ENCODE measurements at places on chromosomes 7 and 10.
A peak's percentile ranks its signal among the peaks of the same experiment; 100 is the strongest.

DNA sequence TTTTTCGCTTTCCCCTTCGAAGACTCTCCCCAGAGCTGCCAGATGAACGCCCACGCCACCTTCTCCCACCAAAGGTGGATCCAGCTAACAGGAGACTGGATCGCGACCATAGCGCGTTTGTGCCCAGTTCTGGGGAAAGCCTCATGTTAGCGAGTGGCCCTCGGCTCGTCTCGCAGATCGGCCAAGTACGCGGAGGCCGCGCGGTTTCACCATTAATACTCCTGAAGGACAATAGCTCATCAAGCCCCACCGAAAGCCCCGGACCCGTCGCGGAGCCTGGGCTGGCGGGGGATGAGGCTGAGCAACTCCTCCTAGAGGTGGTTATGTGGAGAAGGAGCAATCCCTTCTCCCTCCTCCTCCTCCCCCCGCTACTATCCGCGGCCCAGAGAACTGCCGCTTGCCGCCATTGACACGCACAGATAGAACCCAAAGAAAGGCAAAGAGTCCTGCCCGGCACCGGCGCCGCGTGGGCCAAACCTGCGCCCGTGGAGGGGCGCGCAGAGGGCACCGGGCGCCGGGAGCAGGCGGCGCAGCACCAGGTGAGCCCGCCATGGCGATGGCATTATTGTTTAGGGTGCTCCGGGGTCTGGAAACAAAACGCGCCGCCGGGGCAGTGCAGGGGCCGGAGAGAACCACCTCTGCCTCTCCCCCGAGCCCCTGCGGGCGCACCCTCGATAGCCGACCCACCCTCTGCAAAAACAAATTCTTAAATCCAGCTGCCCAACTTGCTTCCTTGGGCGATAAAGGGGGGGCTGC, at the start of gene MACROH2A2:
TSS of gene MACROH2A2 (plus strand) at position 385 of the 756 bp plus-strand sequence. CDS start 22,813 bp downstream, outside the sequence.
- H3K27me3 ChIP-seq = peaks cover 31% of the 10 kb centered on the region
- H3K36me3 ChIP-seq = no peaks in the 10 kb centered on the region
- H3K27ac ChIP-seq = peak within 1 kb of the TSS; percentile 46

- H3K36me3 ChIP-seq = peaks cover 17% of the 10 kb centered on the region
- H3K27me3 ChIP-seq = no peaks in the 10 kb centered on the region
- H3K4me3 ChIP-seq = no peak overlapping the region
- no peak for DNase-seq
- H3K27ac ChIP-seq = no peak overlapping the region
- peaks cover 32% of the 10 kb centered on the region for H3K4me1 ChIP-seq
Measured at GRCh38 chr7:5683280-5683670, 98.2 kb downstream of the RNF216 start.

DNA sequence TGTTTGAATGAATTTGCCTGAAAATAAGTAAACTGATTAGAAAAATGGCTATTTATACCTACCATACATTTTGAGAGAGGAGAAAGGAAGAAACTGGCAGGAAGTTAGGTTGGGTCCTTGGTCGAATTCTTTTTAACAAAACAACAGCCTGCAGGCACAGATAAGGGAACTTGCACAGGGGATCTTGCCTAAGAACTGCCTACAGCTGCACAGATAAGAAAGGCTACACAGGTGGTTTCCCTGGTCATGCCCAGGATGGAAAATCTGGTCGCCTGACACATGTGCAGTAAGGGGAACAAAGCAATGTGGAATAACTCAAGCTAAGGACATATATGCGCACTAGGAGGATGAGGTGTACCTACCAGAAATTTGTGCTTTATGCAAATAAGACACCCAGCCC, 732.1 kb upstream of the POT1 start:
- H3K4me3 ChIP-seq = no peak overlapping the region
- DNase-seq = no peak
- no peaks in the 10 kb centered on the region for H3K27me3 ChIP-seq

- H3K27me3 ChIP-seq = no peaks in the 10 kb centered on the region
- no peak overlapping the region for H3K4me3 ChIP-seq
- no peaks in the 10 kb centered on the region for H3K36me3 ChIP-seq
Measured at GRCh38 chr10:112721080-112721698, 228.9 kb upstream of the TCF7L2 start.

DNA sequence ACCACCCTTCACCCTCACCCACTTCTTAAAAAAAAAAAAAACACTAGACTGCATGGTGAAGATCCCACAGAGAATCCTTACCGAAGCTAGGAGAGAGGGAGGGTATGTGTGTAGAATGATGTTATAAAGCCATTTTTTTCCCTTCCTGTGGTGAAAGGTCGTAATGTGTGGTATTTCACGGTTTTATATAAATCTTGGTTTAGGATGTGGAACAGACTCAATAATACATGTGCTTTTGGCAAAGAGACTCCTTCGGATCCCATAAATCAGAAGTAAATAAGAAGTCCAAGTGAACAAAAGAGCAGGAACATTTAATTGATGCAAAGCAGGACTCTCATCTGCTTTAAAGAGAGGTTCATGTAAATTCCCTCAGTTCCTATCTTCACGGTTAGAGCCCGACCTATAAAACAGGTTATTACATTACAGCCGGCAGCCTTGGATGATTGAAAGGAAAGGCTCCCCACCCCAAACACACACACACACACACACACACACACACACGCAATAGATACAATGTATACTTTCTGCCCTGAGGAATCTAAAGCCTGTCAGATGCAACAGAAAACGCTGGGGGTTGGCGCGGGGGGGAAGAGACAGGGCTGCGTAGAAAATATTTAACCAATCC, 8.8 kb downstream of the DLX5 start:
- H3K4me3 ChIP-seq = no peak overlapping the region
- H3K27ac ChIP-seq = no peak overlapping the region
- peaks cover 31% of the 10 kb centered on the region for H3K4me1 ChIP-seq
- H3K36me3 ChIP-seq = no peaks in the 10 kb centered on the region
- H3K27me3 ChIP-seq = peaks cover 100% of the 10 kb centered on the region

DNA sequence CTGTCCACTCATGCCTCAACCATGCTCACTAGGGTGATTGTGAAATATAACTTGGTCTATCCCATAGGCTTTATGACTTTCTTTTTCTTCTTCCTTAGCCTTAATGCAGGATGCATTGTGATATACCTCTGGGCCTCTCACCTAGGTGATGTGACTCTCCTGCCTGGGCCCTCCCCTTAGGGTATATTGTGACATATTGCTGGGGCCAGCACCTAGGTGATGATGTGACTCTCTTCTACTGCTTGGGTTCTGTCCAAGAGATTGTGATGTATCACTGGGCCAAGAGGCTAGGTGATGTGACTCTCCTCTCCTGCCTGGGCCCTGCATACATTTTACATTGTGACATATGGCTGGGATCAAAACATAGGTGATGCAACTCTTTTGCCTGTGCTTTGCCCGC, 14.7 kb upstream of the ZNF107 start:
- H3K27me3 ChIP-seq = no peaks in the 10 kb centered on the region
- no peaks in the 10 kb centered on the region for H3K36me3 ChIP-seq
- peaks cover 19% of the 10 kb centered on the region for H3K4me1 ChIP-seq

GRCh38 chr10:87659571-87660483, at the start of gene PAPSS2:
Gene PAPSS2, plus strand, starts transcription at chr10:87659878. Its CDS starts 104 bp downstream, at chr10:87659982.
- DNase-seq = peak; percentile 80
- H3K27me3 ChIP-seq = no peaks in the 10 kb centered on the region
- peak within 1 kb of the TSS; percentile 44 for H3K27ac ChIP-seq

DNA sequence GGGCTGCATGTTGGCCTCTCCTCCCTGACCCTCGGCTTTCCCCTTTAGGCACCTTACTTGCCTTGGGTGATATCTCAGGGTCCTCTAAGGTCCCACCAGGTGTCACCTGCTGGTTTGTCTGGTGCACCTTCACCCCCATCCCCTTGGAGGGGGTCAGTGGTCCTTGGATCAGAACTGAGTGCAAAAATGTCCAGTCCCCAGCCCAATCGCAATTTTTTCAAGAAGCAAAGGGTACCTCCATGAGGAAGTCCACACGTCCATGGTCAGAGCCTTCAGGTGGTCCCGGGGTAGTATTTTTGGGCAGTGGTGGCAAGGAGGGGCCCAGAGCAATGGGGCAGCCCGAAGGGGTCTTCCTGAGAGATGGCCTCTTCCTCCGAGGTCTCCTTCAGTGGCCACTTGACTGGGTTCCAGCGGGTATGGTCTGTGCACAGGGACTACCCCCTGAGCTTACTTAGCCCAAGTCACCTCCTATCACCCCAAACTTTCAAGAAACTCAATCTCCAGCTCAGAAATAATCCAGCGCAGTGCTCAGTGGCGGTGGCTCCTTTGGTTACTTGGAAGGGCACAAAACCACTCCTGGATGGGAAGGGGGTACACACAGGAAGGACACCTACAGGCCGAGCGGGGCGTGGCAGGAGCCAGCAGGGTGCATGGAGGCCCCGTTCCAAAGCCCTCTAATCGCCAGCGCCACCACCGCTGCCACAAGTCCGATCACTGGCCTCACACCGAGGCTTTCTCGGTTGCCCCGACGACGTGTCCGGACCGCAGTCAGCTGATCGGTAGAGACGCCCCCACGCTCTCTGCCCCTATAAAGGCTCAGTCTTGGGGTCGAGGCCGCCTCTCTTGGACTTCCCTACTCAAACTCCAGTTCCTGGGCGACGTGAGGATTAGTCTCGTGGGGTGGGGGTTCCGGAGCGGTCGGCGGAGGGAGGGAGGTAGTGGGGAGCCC, 4.5 kb downstream of the SAP25 start:
- H3K4me1 ChIP-seq = peaks cover 16% of the 10 kb centered on the region
- peaks cover 5% of the 10 kb centered on the region for H3K36me3 ChIP-seq
- no peak for DNase-seq
- H3K27me3 ChIP-seq = no peaks in the 10 kb centered on the region

GRCh38 chr10:98666276-98666675, 219.5 kb upstream of the HPS1 start:
- H3K27ac ChIP-seq = no peak overlapping the region
- DNase-seq = no peak
- no peaks in the 10 kb centered on the region for H3K27me3 ChIP-seq

DNA sequence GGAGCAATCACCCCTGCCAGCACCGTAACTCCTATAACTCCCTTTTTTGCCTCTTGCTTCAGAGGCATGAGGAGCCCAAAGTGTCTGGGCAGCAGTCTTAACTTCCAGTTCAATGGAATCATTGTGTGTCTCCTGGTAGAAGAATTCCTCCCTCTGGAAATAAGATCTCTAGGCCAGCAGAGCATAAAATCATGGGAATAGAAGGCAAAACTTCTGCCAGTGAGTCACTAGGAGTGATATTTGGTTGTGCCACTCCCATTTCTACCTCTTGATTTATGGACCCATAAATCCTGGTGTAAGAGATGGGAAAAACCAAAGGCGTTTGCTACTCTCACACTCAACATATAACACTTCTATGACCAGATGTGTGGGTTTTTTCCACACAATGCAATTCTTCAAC, 104.9 kb upstream of the FAM180A start:
- DNase-seq = no peak
- no peaks in the 10 kb centered on the region for H3K36me3 ChIP-seq
- no peak overlapping the region for H3K27ac ChIP-seq
- H3K4me1 ChIP-seq = peaks cover 10% of the 10 kb centered on the region

DNA sequence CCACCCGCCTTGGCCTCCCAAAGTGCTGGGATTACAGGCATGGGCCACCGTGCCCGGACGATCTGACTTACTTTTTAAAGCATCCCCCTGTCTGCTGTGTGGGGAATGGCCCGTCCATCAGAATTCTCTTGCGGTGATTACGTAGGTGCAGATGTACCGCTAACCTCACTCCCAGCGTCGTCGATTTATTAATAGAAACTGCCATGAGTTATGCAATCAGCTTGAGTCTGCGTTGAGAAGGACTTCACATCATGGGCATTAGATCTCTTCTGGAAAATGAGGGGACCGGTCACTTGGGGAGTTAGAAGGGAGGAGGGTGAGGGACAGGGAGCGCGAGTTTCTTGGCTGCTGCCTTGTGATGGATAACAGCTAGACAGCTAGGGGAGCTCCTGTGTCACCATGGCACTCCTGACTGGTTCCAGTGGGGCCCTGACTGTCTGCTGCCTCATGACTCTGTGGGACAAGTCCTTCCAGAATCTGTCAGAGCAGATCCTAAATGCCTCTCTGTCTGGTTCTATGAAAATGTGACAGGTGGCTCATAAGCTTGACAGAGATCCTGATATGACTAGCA, 35.2 kb downstream of the POR start:
- H3K36me3 ChIP-seq = peaks cover 16% of the 10 kb centered on the region
- no peaks in the 10 kb centered on the region for H3K27me3 ChIP-seq
- H3K4me3 ChIP-seq = no peak overlapping the region
- peaks cover 21% of the 10 kb centered on the region for H3K4me1 ChIP-seq

DNA sequence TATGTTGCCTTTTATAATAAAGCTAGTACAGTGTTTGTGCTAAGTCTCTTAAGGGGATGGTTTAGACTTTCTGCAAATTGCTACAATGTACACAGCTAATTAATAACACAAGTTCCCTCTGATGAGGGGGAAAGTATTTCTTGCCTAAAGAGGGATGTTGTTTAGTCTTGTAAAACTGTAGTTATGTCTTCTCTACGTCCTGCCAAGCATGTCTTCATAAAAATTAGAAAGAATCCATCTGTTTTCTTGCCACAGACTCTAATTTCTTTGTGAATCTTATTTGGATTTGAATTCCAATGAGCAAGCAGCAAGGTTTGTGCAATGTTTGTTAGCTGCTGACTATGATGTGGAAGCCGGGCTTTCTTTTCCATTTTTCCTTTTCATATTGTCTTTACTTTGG, 28.2 kb downstream of the ADARB2 start:
- H3K4me1 ChIP-seq = no peaks in the 10 kb centered on the region
- peaks cover 7% of the 10 kb centered on the region for H3K27me3 ChIP-seq
- H3K4me3 ChIP-seq = no peak overlapping the region
- H3K36me3 ChIP-seq = no peaks in the 10 kb centered on the region

DNA sequence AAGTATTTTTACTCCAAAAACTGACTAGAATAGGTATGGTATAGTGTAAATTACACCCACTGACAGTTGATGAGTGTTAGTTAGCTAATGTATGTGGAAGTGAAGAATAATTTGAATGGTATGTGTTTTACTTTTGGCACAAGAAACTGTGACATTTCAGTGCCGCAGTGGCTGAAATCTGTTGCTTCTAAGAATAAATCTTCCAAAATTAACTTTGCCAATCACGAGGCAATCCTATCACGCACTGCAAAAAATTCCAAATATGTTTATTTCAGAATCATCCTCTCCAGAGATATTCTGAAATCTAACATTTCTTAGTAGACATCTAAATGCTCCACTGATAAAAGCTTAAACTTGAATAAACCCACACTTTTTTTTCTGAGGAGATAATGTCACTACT, 61.2 kb downstream of the PCLO start:
- H3K4me3 ChIP-seq = no peak overlapping the region
- no peak for DNase-seq
- no peaks in the 10 kb centered on the region for H3K36me3 ChIP-seq
- no peak overlapping the region for H3K27ac ChIP-seq
- H3K27me3 ChIP-seq = no peaks in the 10 kb centered on the region
- no peaks in the 10 kb centered on the region for H3K4me1 ChIP-seq

- H3K4me3 ChIP-seq = no peak overlapping the region
- no peaks in the 10 kb centered on the region for H3K4me1 ChIP-seq
- H3K36me3 ChIP-seq = no peaks in the 10 kb centered on the region
- DNase-seq = no peak
- H3K27me3 ChIP-seq = no peaks in the 10 kb centered on the region
- H3K27ac ChIP-seq = no peak overlapping the region
Measured at GRCh38 chr10:35184527-35185171, 58.0 kb downstream of the CREM start.
